Camera-type eye (tissue), 1 donor: ENCODE measurements at places on chromosomes 2 and 18. TPM values are rescaled to one million over a fixed set of nuclear protein-coding genes. Genes with fewer than 3 reads are reported as not detected.

HES6 gene
- total RNA-seq: 59.3 TPM

SCN1A gene
- total RNA-seq: 10.5 TPM

CD226 gene
- total RNA-seq: 5.2 TPM

UPP2 gene
- total RNA-seq: 0.33 TPM

KHK gene
- 2.5 TPM for total RNA-seq

FOXI3 gene
- 7.1 TPM for total RNA-seq

ELOA2 gene
- not detected for total RNA-seq

POTEE gene
- total RNA-seq: not detected

EMX1 gene
- not detected for total RNA-seq

IL37 gene
- not detected for total RNA-seq

OR6B2 gene
- not detected for total RNA-seq

SLC4A1AP gene
- total RNA-seq: 38.5 TPM

POMC gene
- total RNA-seq: 3.4 TPM

TMEM178A gene
- total RNA-seq: 19.2 TPM

SERPINB2 gene
- 2.0 TPM for total RNA-seq

HAT1 gene
- 63.2 TPM for total RNA-seq

PCARE gene
- 57.0 TPM for total RNA-seq

UGT1A3 gene
- not detected for total RNA-seq

DLX2 gene
- 0.44 TPM for total RNA-seq

RAB1A gene
- 110 TPM for total RNA-seq
